Hematopoietic multipotent progenitor cell treated with erythropoietin and hydrocortisone succinate and interleukin-3 and kit ligand, for 8 days (in vitro differentiated cells): ENCODE measurements at places on chromosomes 11 and 22.
A peak's percentile ranks its signal among the peaks of the same experiment; 100 is the strongest.

DNA sequence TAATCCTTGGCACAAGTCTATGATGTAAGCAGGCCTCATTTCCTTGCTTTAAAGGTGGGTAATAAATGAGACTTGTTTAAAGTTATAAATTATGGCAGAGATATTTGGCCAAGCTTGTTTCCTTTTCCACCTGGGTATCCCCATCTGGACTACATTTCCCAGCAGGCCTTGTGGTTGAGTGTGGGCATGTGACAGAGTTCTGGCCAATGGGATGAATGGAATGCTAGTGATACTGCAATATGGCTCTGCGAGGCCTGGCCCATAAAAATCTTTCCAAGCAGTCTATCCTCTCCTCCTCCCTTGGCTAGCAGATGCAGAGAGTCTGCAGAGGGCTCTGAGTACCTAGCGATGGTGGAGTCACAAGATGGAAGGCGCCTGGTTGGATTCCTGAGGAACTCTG, 102.5 kb downstream of the TIMP3 start:
- peak; percentile 77 for DNase-seq

DNA sequence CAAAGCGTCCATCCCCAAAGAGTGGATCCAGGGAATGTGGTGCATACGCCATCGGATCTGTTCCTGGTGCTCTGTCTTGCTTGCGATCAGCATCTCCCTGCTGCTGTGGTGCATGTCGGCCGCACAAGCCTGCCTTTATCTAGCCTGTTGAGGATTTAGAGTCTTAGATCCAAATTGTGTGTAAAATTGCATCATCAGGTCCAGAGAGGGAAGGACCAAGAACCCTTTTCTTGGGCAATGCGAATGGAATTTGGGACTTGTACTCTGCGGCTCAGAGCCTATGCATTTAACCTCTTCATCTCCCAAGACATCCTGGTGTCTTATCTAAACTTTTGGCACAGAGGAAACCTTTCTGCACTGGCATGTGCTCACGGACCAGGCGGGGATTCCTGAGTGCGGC, 1238.7 kb downstream of the TBC1D22A start:
- no peak for DNase-seq

DNA sequence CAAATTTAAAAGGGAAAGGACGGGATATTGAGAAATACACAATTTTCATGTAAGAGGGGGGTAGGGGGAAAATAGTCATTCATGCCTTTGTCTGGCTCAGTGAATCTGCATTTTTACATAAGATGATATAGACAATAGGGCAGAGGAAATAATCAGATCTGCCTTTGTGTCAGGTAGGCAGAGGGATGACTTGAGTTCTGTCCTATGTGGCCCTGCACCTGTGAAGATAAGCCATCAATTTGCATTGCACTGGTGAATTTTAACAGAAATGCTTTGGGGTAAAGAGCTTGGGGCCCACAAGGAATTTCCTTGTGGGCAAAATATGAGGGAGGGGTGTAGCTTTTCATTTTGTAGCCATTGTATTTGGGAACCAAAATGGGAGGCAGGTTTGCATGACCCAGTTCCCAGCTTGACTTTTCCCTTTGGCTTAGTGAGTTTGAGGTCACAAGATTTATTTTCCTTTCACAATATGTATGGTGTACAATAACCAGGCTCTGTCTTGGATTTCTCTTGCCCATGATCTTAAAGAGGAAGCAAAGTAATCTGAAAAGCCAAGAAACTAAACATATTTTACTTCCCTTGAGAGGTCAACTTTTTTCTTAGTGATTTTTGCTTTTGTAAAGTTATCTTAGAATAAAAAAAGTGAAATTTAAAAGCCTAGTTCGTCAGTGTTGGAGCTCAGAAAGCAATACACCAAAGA, 77.7 kb upstream of the SORL1 start:
- DNase-seq: no peak

GRCh38 chr22:31899669-31900068, 44.7 kb upstream of the YWHAH start:
- no peak for DNase-seq

GRCh38 chr11:15878756-15879155, 477.6 kb downstream of the SOX6 start:
- DNase-seq: no peak

DNA sequence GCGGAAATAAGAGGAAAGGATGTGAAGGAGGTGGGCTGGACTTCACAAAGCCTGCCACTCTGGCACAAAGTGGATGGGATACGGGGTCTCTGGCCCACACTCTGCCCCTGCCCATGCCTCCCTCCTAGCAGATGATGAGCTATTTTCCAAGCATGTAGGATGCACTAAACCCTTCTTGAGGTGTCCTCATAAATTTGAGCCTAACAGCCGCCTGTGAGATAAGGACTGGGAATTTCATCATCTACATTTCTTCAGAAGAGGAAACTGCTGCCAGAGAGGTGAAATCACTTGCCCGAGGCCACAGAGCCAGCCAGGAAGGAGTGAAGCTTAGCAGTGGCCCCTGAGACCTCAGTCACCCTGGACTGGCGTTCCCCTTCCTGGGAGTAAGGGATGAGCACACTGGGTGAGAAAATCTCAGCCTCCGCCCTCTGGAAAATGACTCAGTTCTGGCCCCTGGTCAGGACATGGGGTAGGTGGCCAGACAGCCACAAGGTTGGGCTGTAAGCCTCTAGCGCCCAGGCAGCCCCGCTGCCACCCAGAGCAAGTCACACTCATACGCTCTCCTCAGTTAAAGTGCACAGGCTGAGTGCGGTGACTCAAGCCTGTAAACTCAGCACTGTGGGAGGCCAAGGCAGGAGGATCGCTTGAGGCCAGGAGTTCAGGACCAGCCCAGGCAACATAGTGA, 27.9 kb downstream of the MB start:
- no peak for DNase-seq

GRCh38 chr11:68271023-68271780, 571 bp downstream of the C11orf24 start:
- peak; percentile 89 for DNase-seq

- DNase-seq: no peak
Observed at GRCh38 chr11:32396331-32396730, 39.0 kb downstream of the WT1 start.

DNA sequence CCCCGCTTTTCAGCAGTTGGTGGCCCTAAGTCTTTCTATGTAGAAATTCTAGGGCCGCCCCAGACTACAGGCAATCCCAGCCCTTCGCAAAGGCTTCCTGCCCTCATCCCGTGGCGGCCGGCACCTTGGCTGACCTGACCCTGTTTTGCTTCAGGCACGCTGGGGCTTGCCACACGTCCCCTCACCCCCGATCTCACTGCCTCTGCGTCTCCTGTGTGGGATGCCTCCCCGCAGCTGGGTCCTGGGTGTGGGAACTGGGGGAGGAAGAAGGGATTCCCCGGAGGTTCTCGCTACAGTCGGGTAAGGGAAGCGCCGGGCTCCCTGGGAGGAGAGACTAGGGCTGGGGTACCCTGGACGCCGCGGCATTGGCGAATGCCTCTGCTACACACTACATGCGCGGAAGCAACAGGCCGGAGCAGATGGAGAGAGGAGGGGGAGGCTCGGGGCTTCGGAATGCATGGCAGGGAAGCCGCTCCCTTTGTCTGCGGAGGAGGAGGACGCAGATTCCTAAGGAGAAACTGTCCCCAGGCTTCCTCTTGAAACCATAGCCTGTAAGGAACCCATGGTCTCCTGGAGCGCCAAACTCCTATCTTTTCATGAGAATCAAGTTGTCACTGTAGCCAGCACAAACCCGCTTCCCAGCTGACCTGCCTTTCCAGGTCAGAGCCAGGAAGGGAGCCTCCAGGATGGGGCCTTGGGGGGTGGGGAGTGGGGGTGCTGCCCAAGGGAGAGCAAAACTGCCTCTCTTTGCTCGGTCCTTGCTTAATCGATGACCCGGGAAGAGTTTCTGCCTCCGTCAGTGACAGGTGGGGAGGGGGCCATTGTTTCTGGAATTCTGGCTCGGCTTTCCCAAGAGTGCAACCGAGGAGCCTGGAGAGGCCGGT, 1.4 kb downstream of the DTX4 start:
- no peak for DNase-seq

GRCh38 chr22:17411213-17411612, 42.0 kb downstream of the CECR2 start:
- no peak for DNase-seq

DNA sequence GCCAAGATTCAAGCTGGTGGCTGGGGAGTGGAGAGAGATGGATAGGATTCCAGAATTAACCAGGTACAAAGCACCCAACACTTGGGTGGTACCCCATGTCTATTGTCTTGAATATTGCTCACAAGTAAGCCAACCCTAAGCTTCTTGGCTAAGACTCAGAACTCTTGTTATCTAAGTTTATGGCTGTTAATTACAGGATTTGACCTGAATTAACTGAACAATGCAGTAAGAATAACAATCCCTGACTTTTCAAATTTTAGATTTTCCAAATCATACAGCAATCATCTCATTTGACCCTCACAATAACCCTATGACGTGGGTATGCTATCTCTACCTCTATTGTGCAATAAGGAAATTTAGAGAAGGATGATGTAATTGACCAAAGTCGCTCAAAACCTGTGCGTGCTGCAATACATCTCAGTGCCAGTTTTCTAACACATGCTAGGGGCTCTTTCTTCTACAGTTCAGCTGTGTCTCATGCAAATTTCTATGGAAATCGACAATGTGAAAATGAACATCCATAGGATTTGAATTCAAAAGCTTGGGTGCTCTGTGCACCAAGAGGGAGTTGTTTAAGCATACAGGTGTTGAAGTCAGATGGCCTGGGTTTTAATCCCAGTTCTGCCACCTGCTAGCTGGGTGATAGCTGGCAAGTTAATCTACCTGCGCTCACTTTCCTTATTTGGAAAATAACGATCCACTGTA, 40.1 kb upstream of the APLNR start:
- DNase-seq: no peak

DNA sequence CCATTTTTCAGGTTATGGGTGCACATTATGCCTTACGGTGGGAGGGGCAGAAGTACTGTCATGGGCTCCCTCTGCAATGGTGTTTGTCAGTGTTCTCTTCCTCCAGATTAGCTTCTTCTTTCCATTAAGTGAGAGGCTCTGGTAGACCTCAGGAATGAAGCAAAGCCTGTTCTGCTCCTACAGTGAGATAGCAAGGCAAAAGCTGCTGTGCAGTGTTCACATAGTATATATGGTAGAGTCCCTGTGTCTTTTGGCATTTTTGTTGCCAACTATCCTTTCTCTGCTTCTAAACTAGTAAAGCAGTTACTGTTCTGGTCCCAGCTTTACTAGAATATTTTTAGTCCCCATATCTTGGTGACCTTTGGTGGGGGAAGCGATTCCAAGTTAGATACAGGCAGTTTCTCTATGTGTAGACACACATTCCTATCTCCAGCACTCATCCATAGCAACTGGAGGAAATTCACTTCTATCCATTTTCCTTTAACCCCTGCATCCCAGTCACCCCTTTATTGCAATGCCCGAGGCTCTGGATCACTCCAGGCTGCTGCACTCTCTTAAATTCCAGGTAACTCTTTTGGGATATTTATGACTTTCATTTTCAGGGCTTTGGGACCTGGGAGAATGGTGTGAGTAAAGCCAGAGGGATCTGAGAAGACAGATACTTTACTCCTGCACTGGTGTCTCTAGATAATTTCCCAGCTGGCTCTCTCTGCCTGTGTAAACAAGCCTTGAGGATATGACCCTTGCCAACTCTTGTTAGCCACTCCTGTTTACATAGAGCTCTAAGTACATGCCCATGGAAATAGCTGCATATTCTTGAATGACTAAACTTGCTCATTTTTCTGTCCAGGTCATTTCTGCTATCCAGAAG, 3.9 kb upstream of the TRIM34 start:
- no peak for DNase-seq
